Naive thymus-derived CD8-positive, alpha-beta T cell (primary cell): ENCODE measurements at places on chromosomes 7 and 10. TPM values are rescaled to one million over a fixed set of nuclear protein-coding genes. Genes with fewer than 3 reads are reported as not detected.

- DNase-seq, result no peak
Measured at GRCh38 chr10:86663576-86664339, 4.6 kb upstream of the LDB3 start.

Gene INSYN2A
- not detected for polyA plus RNA-seq

Gene GPAM
- polyA plus RNA-seq, result 3.0 TPM

DNA sequence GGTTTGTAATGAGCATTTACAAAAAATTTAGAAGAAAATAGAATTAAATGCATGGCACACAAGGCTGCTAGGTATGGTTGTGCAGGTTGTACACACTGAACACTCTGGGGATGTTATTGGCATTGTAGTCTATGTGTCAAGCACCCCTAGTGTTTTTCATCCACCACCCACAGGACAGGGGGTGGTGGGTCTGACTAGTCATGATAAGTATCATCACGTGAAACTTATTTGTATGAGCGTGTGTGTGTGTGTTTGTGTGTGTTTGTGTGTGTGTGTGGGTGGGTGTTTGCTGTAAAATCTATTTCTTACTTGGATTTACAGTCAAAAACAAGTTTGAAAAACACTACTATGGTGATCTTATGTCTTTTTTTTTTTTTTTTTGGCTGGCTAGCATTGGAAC is 66.5 kb downstream of the MAP3K8 start:
- no peak for DNase-seq

- no peak for DNase-seq
Measured at GRCh38 chr7:101397770-101398324, 35.2 kb downstream of the COL26A1 start.

Gene MEOX2
- not detected for polyA plus RNA-seq

GRCh38 chr7:1015196-1016121 is 28.9 kb upstream of the GPR146 start:
- DNase-seq, result peak; percentile 59

GRCh38 chr10:84333864-84334451 is 5.6 kb downstream of the CCSER2 start:
- peak; percentile 80 for DNase-seq

Gene RGR
- polyA plus RNA-seq, result not detected
